Small intestine (tissue), 16 donors: ENCODE measurements at places on chromosomes 2 and 18.

DNA sequence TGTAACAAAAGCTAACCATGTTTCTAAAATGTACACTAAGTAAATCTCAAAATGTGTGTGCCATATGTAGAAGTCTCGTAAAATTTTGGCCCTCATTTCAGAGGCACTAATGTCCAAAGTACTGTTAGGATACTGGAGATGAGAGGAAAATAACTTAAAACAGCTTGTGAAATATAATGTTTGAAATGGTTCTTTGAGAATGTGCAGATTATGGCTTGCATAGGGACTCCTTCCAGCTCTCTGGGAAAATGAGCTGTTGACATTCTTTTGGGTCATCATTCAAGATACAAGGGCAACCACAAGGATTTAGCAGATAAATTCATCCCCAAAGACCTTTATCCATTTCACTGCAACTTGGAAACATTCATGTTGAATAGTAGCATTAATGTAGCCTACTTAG is 38.1 kb upstream of the OTX1 start:
- DNase-seq = no peak

- no peak for DNase-seq
These were observed 8.7 kb upstream of the SLC14A1 start for GRCh38 chr18:45715212-45715780.

DNA sequence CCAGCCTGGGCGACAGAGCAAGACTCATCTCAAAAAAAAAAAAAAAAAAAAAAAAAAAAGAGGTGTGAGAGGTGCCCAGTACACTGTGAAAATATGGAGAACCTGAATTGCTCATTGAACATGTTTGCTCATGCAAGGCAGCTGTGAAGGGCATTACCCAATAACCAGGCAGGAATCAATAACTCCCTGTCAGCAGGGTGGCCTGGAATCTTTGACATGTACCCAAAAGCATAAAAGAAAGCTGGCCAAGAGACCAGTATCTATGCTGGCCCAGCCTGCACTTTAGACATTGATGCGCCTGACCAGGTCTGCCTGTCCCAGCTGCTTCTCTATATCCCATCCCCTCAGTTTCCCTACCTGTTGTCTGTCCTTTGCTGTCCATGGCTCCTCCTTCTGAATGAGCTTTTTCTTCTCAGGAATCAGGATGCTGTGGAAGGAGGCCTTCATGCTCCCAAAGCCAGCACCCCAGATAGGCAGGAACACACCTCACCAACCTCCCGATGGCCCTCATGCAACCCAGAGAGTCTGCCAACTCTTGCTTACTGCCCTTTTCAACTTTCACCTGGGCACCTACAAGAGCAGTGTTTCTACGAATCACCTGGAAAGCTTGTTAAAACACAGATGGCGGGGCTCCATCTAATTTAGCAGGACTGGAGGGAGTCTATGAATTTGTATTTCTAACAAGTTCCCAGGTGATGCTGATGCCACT is 83.4 kb upstream of the PPP1CB start:
- no peak for DNase-seq

DNA sequence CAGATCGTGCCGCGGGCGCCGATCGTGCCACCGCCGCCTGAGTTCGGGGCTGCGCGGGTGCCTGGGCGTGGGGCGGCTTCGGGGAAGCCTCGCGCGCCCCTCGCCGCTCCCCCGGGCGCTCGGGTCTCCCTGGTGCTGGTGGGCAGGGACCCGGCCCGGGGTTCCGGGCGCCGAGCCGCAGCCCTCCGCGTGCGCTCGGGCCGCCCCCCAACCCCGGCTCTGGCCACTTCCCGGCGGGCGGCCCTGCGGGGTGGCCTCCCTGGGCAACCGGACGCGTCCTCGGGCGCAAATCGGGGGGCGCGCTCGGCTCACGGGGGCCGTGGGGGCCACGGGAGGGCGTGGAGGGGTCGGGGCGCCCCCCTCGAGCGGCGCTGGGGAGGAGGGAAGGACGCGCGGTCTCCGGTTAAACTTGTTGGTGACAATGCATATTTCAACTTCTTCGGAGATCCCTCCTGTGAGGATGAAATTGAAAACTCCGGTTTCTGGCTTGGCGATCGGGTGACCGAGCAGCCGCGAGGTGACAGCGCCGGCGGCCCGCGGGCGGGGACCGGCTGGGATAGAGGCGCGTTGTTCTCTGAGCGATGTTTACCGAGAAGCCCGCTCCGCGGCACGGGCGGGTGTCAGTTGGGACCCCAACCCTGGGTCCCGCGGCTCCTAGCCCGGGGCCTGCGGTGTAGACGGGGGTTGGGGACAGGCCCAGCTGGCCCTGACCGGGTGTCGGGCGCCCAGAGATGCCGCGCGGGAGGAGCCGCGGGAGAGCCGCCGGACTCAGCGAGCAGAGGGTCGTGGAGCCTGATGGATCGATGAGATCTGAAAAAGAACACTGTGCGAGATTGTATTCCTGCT is 676 bp downstream of the SH3BP4 start:
- peak; percentile 65 for DNase-seq

DNA sequence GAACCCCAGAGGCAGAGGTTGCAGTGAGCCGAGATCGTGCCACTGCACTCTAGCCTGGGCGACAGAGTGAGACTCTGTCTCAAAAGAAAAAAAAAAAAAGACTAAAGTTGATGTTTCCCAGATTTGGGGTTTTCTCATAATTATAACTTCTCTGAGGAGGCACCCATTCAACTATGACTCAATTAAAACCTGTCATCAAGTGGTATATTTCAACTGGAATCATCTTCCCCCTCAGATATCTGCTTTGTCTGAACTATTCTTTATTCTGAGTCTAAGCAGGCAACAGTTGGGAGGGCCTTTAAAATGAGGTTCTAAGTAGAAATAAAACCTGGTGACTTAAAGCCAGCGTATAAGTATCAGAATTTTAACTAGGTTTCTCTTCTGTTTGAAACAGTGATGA is 88.5 kb downstream of the PTRHD1 start:
- no peak for DNase-seq

DNA sequence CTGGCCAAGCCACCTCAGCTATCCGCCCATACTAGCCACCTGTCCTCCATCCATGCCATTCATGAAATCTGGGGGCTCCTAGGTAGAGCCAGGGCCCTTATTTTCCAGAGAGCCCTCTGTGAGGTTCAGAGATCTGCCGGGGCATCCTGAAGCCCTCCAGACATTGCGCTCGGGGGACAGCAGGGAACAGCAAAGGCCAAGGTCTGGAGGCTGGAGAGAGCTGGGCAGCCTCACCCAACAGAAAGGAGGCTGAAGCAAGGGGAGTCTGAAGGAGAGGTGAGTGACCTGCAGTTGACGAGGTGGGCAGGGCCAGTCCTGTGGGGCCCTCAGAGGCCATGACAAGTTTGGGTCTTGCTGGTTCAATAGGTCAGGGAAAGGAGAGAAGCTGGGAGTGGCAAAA is 8.6 kb upstream of the DES start:
- no peak for DNase-seq

- no peak for DNase-seq
These were observed 85.0 kb downstream of the WDSUB1 start for GRCh38 chr2:159201360-159202063.

- DNase-seq = no peak
These were observed 623.5 kb upstream of the DDX18 start for GRCh38 chr2:117190856-117191559.

GRCh38 chr2:72911256-72911655 is 6.1 kb upstream of the EMX1 start:
- DNase-seq = no peak

DNA sequence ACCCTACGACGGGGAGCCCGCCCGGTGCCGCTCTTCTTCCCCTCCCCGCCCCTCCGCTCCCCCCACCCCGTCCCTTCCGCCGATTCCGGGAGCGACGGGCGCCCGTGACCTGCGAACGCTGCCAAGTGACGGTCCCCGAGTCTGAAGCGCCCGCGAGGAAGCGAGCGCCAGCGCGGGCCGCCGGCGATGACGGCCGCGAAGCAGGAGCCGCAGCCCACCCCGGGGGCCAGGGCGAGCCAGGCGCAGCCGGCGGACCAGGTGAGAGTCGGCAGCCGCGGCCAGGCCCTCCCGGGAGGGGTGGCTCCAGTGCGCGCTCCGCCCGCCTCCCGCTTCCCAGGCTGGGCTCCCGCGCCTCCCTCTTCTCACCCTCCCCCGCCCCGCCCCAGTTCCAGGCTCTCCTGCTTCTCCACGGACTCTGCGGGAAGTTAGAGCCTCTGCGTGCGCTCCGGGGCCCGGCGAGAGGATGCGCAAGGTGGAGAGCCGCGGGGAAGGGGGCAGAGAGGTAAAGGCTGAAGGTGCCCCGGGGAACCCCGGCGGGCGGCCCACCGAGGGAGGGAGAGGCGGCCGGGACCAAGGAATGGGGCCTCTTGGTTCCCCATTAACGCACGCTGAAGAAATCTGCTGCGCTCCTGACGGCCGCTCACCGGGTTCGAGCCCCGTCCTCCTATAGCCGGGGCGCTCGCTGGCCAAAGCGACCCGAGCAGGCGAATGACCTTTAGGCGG is 719.5 kb downstream of the DPP10 start:
- DNase-seq = peak; percentile 70

DNA sequence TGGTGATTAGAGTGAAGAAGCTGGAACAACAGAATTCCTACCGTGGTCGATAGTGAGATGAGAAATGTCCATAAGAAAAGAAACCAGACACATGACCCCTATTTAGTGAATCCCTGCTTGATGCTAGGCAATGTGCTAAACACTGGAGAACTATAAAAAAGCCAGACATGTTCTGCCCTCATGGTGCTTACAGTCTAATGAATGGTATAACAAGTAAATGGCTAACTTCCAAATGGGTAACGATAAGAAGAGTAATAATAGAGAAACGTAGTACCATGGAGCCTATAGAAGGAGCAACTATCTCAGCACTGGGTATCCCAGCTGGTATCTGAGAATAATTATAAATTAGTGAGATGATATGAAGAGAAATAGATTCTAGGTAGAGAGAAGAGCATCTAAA is 5.0 kb downstream of the DSG2 start:
- no peak for DNase-seq

GRCh38 chr2:192023006-192023405 is 171.7 kb downstream of the TMEFF2 start:
- peak; percentile 36 for DNase-seq

GRCh38 chr18:74289137-74289536 is 2.6 kb downstream of the CYB5A start:
- no peak for DNase-seq

GRCh38 chr2:97660044-97660774 is 3.6 kb downstream of the ACTR1B start:
- no peak for DNase-seq

- no peak for DNase-seq
These were observed 242.6 kb downstream of the SLC4A3 start for GRCh38 chr2:219870041-219870440.

DNA sequence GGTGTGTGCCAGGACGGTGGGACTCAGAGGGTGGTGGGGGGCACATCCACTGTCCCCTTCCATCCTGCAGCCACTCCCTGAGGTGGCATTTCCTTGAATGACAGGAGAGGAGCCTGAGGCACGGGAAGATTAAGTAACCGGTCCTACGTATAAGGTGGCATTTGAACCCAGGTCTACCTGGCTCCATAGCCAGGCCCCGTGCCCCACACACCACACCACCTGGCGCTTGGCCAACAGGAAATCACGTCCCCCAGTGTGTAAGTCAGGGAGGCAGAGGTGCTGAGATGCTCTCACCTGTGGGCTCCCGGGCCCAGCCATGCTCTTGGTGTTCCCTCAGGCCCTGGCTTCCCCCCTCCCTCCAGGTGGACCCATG is 53.7 kb downstream of the HPCAL1 start:
- DNase-seq = no peak

GRCh38 chr2:178005756-178006155 is 66.8 kb downstream of the PDE11A start:
- no peak for DNase-seq

DNA sequence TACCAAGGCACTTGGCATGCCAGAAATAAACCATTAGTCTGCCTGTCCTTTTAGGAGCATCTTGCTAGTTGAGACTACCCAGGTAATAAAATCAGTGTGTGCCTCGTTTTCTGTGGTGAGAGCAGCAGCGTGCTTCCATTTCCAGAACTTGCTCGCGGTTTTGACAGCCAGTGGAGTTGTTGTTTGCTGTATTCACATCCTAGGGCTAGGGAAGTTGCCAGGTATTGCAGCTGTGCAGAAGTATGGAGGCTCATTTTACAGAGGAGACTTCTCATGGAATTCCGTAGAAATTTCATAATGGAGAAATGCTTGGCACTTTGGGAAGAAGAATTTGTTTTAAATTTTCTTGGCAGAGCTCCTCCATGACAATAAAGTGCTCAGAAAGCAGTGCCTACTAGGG is 1355.1 kb upstream of the ZEB2 start:
- DNase-seq = no peak

GRCh38 chr2:195312662-195313061 is 344.4 kb upstream of the SLC39A10 start:
- no peak for DNase-seq

- no peak for DNase-seq
These were observed at the start of gene CDH2 for GRCh38 chr18:28176948-28177827. TSS of gene CDH2 (minus strand) at chr18:28177130. CDS start at chr18:28177022, 108 bp downstream.

DNA sequence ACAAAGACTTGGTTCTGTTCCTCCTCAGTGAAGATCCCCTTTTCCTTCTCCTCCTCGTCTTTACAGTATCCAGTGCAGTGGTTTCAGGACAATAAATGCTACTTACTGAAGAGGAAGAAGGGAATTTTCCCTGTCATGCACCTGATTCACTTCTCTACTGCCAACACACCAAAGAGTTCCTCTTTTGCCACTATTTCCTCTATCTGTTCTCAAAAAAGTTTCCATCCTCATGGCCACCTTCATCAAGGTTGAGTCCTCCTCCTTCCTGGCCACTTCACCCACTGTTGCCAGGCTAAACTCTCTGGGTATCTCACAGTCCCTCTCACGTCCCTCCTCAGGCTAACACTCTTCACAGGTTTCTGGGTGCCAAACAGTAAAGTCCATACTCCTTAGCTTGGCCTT is 41.7 kb downstream of the PLEKHM3 start:
- DNase-seq = no peak

- DNase-seq = no peak
These were observed 391.5 kb upstream of the VWC2L start for GRCh38 chr2:214019229-214019972.

GRCh38 chr2:208062113-208062512 is 36.8 kb upstream of the PLEKHM3 start:
- peak; percentile 39 for DNase-seq

GRCh38 chr2:85647823-85648526 is 20.0 kb downstream of the SFTPB start:
- DNase-seq = no peak

GRCh38 chr18:37853706-37854105 is 288.1 kb upstream of the CELF4 start:
- no peak for DNase-seq

- no peak for DNase-seq
These were observed 71.8 kb downstream of the HAUS1 start for GRCh38 chr18:46176001-46176400.

DNA sequence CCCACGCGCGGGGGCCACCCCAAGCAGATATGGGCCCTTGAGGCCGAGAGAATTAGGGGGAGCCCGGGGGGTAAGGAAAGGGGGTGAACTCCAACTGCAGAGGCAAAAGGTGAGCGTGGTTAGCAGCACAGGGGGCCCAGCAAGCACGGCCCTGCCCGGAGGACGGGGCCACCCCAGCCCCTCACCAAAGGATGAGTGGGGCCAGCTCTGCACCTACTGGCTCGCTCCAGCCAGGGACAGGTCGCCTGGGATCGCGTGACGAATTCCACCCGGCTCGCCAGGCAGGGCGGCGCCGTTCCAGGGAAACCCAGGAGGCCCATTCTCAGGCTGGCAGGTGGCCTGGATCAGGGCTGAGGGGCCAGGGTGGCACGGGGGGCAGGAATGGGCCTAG is 38.6 kb downstream of the BIN1 start:
- no peak for DNase-seq
